ENCODE measurements at places on chromosomes 2 and 18.

GRCh38 chr2:197247083-197247482 is 63.5 kb downstream of the ANKRD44 start:
- no peak for DNase-seq

DNA sequence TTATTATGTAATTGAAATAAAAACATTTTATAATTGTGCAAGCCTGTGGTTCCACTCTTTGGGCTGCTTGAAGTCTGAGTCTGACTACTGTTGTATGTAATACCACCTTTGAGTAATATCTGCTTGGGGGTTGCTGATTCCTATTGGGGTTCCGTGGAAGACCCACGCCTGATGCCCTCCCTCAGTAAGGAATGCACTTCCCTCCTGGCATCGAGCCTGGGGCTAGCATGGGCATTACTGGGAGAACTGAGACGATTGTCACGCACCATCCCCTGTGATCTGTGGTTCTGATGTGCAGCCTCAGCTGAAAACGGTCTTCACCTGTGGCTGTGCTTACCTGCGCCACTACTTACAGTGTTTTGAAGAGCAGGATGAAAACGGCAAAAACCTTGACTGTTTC is 32.7 kb upstream of the RBM44 start:
- DNase-seq: no peak

GRCh38 chr18:37564711-37565100 is 892 bp downstream of the CELF4 start:
- DNase-seq: no peak

DNA sequence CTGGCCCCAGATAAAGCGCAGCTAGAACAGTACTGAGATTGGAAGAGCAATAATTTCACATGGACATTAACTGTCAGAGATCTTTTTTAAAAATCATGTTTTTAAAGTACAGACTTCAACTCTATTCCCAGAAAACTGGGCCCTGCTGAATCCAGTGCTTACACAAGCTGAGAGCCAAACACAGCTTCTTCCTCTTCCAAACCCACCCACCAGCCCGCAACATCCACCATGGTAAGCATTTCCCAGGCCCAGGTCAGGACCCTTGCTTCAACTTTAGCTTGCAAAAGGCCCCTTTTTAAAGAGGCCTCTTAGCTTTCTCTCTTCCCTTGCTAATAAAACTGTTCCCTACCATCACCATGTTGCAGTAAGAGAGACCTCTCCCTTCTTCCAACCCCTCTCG is 2.1 kb downstream of the AAK1 start:
- no peak for DNase-seq

GRCh38 chr18:51017140-51017879 is 12.7 kb upstream of the SMAD4 start:
- no peak for DNase-seq

DNA sequence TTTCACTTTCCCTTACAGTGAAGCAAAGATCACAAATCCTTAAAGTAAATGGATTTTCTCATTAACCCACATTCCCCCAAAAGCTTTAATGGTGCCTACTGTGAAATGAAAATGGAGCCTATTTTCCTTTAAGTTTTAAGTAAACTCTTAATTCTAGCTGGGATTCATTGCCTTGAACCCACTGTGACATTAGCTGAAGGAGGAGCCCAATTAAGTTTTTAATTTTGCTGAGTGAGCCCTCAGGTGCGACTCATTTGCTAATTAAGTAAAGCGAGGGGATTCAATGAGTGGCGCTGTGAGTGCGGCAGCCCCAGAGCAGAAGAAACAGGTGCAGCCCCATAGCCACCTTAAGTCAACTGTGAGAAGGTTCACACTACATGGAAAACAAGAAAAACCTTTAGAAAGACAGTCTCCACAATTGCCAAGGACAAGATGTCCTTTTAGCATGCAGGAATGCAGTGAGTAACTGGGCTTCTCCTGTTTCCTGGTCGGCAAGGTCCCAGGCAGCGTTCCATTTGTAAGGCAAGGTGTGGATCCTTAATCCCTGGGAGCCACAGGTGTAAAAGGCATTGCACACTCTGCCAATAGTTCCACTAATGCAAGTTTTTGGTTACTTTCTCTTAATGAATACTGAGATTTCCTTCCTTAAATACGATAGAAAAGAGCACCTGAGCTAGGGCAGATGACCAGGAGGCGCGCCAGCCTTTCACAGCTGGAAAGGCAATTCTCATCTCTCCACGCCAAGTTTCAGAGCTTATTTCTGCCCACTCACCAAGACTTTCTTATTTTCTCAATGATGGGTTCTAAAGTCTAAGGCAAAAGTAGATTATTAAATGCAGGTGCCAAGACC is 87.7 kb downstream of the TMEM18 start:
- DNase-seq: no peak

GRCh38 chr2:37779139-37779538 is 107.7 kb upstream of the CDC42EP3 start:
- no peak for DNase-seq

DNA sequence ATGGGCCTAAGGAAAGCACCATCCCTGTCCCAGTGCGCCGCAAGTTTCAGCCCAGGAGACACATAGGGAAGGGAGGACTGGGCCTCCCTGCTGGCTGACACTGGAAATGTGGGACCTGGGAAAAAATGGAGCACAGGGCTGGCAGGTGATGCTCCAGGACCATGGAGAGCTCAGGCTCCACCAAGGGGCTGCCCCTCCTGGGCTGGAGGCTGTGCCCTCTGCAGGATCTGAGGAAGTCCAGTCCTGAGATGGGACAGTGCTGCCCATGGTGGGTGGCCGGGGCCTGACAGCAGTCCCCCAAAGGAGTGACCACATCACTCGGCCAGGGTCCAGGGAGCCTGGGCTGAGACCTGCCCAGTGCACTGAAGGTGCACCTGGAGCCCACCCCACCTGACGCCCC is 108.6 kb upstream of the TEKT4 start:
- DNase-seq: no peak

DNA sequence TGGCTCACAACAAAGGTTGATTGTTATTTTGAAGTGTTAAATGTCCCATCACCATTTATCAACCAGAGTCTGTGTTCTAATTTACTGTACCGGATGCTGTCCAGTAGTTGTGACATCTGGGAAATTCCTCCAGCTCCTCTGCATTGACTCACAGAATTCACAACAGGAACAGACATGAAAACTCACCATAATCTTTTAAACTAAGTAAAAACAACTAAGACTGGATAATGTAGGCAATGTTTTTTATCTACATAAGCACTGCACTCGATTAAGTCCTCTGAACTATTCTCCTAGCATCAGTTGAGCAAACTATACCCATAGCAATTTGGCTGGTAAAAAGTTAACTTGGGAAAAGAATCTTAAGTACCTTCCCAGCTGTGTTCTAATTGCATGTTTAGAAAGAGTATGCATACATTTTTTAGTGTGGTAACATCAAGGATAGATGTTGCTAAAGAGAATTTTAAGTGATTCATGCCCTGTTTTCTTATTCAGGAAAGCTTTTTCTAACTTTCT is 42.9 kb upstream of the MYO1B start:
- DNase-seq: no peak

Data from iPS DF 6.9 (cell line).